ENCODE measurements at places on chromosomes 7 and 10.

GRCh38 chr10:102493771-102494170 lies 8.7 kb downstream of the ACTR1A start:
- no peak for DNase-seq

DNA sequence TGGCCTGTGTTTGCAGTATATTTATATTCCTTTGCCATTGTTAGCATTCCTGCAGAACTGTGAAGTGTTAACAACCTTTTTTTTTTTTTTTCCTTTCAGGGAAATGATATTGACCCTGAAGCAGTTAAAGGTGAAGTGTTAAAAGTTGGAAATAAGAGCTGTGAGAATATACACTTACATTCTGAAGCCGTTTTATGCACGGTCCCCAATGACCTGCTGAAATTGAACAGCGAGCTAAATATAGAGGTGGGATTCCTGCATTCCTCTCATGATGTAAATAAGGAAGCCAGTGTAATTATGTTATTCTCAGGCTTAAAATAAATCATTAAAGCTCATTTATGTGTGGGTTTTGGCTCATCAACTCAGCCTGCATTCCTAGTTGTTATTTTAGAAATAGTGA lies 92.8 kb upstream of the CAPZA2 start:
- DNase-seq, result no peak

DNA sequence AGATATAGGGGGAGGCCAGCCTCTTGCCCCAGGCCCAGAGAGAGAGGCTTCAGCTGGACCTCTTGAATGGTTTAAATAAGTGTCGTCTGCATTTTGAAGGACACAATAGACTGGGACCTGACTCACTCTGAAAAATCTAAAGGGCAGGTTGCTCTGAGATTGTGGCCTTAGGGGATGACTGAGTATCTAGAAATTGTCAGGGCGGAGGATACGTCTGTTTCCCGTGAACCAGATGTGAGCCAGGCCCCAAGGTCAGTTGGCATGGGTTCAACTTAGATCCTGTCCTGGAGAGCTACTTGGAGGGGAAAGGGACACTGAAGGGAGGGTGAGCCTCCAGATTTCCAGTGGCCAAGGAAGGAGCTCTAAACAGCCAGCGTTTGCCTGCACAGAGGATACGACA lies 110.2 kb downstream of the CHN2 start:
- no peak for DNase-seq

DNA sequence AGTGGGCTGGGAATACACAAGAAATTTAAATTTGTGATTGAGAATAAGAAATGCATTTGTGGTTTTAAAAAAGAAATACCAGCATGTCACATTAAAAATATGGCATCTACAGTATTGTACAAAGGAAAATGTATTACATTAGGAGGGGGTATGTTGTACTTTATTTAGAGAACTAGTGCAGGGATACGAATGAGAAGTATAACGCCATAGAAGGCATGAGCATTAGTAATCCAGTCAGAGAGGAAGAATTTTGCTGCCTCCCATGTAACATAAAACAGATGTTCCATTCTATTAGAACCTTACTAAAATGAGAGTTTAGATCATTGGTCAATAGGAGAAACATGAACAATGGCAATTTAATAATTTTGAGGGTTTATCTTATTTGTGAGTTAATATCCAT lies 182.2 kb downstream of the ADK start:
- DNase-seq, result no peak

- no peak for DNase-seq
Observed at GRCh38 chr7:157949711-157950110, 612.9 kb downstream of the DNAJB6 start.

Data from NCI-H1092 (cell line).